ENCODE measurements at places on chromosomes 6 and 20.
A peak's percentile ranks its signal among the peaks of the same experiment; 100 is the strongest.

GRCh38 chr6:78810146-78810545 lies 57.2 kb upstream of the IRAK1BP1 start:
- no peak for DNase-seq

DNA sequence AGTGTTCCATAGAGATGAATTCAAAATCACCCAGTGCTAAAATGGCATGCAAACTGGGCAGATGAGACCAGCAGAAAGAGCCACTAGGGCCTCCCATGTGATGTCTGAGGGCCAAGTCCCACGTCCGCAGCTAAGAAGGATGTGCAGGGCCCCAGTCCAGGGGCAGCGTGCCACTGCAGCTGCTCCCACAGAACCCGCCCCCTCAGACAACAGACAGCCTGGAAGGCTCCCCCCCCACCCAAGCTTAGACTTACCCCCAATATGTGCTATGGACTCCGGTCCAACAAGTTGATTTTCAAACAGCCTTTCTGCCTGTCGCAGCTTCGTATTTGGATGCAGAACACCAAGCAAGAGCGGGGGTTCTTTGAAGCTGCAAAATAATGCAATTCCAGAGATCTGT lies 14.0 kb downstream of the APMAP start:
- no peak for DNase-seq

DNA sequence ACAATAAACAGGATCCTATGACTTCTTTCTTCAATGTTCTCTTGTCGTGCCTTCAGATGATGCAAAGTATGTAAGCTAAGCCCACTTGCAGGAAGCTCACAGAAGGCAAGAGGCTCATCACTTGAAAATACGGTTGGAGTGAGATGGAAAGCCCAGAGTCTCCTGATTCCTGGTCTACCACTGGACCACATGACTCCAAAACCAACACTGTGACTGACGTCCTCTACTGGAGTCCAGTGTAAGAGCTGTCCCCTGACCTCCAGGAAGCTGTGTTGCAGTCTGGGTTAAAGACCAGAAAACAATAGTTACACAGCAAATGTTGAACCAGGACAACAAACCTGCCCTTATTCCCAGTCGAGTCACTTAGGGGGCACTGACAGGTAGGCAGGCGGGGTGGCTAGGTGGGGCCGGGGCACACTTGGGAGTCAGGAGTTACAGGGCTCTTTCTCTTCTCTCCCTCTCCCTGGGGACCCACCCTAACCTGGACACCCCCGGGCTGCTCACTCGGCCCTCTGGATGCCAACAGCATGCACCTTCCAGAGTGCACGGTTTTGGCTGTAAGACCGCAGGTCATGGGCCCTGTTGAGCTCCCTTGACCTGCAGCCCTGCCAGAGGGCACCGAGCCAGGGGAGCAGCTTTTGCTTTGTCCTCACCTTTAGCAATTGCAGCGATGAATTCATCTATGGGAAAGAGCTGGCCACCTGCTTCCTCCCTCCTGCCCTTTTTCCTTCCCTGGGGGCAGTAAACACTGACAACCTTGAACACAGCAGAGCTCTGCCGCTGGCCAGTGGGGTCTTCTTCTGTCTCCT lies 7.4 kb downstream of the PCK1 start:
- DNase-seq = no peak

DNA sequence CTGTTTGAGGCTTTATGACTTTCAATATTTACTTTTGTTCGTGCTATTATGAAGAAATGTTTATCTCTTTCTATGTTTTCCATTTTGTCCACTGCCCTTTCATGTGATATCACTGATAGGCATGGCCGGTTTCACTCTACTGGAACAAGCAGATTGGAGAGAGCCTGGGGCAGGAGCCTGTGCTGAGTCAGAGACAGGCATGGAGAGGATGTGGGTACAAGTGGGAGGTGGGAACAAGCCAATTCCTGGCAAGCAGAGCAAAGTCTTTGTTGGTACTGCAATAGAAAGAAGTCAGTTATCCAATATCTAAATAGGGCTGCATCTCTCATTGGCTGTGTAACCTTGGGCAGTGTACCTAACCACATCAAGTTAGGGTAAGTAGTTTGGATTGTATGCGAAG lies 545.6 kb upstream of the MAP3K7 start:
- DNase-seq = peak; percentile 12

GRCh38 chr6:160015778-160016684 lies 47.1 kb downstream of the IGF2R start:
- no peak for DNase-seq

DNA sequence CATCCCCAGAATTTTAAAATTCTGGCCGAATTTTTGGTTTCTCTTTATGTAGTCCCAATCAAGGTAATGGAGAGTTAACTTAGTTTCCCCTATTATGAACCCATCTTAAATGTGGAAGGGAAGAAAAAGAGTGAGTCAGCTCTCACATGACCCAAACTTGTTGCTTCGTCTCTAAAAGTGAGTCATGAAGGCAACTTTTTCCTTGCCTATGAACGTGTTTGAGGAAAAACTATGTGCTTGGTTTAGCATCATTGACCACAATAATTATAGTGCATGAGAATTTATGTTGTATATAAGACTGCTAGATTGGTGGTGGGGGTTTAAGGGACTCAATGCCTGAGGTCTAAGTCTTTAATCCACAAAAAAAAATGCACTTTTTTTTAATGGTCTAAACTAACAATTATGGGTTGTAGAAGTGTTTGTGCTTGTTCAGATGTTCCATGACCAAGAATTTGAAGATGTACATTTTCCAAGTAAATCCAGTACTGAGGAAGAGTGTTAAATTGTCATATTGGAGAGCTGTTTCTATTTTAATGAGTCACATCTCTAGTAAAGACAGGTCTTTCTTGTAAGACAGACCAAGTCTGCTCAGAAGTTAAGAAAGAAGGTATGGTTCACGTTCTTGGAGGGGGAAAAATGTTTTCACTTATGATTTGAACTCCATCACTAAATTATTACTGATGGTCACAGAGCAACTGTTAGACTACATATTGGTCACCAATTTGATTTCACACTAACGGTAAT lies 409.9 kb upstream of the MARCKS start:
- DNase-seq = no peak

DNA sequence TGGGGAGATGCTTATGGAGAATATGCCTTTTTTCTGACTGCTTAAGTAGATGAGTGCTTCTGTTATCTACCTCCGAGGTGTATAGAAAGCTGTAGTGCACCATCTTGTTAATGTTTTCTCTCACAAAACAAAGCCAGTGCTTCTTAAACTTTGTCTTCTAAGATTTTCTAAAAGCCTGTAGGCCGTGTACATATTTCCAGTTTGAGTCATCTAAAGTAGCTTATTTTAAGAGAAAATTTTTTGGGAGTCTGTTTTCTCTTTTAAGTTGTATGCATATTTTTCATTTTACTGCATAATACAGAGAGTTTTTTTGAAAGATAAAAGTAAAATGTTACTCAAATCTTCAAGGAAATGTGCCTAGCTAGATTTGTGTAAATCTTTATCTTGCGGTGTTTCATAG lies 151.7 kb downstream of the GRIK2 start:
- no peak for DNase-seq

GRCh38 chr6:169510871-169511270 lies 191.0 kb downstream of the WDR27 start:
- DNase-seq = no peak

DNA sequence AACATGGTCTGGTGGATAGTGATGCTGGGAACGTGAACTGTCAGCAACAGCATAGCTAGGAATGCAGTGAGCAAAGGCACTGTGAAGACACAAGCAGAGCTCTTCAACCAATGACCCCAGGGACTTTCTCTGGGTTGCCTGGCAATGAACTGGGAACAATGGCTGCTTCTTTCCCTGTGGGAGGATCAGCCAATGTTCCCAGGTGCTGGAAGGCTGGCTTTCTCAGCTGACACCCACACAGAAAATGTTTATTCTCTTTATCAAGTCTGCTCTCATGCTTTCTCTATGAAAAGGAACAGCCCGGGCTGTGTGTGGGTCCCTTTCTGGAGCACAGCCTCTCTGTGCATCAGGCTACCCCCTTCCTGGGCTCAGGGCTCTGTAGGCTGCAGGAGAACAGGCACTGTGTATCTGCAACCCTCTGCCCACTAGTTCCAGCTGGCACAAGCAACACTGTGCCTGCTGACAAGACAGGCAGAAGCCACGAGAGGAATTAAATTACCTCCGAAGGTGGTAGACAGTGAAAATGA lies 54.2 kb downstream of the HFE start:
- DNase-seq = no peak

DNA sequence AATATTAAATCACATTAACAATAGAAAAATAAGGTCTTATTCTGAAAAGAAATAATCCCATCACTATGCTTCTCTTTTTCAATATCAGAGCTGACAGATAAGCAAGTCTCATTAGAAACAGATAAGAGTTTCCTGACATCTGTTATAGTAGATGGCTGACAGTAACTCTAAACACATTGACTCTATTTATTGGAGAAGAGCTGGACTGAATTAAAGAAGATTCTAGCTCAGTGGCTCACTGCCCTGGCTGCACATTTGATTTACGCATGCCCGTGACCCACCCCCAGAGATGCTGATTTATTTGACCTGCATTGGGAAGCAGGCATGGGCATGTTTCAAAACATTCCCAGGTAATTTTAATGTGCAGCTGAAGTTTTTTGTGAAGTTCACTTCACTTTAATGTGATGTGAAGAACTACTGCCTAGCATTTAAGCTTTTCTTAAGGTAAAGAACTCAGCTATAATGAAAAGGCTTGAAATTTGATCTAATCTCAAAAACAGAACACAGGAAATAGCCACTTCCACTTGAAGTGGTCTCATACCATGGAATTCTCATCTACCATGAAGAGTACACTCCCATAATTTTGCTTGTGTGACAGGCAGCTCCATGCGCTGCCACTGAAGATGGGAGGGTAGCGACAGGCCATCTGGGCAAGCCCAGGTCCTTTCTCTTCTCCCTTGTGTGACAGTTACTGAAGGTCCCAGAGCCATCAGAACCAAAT lies 162.3 kb downstream of the TPBG start:
- DNase-seq = no peak

- no peak for DNase-seq
Observed at GRCh38 chr6:5942591-5942990, 64.1 kb downstream of the NRN1 start.

DNA sequence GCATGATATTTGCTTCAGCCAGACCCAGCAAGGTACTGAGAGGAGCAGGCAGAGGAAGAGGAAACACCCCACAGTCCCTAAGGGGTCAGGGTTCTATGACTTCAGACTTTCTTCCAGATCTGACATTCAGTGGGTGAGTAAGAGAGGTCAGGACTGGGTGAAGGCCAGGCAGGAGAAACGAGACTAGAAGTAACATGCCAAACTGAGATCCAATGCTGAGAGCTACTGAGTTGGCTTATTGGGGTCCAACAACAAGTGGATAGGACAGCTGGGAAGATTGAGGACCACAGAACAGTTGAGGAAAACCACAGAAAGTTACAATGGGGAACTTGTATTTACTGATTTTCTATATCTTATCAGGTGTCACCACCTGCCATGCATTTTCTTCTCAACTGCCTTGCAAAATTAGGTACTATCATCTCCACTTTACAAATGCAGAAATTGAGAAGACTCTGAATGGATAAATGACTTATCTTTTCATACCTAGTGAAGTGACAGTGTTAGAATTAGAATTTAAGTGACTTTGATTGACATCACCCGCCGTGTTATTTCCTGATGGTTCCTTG lies 43.8 kb upstream of the HIVEP1 start:
- no peak for DNase-seq

DNA sequence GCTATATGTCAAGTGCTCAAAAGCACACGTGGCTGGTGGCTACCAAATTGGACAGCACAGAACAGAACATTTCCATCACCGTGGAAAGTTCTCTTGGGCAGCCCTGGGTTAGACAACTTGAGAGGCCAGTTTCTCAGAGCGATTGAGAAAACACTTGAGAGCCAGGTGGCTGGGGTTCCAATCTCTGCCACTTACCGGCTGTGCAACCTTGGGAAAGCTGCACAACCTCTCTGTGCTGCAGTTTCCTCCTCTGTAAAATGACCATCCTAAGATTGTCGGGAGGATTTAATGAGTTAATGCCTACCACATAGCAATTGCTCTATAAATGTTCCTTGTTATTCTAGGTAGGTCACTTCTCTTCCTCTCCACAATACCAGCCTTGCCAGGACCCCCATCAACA lies 25.1 kb upstream of the NFATC2 start:
- DNase-seq = no peak

DNA sequence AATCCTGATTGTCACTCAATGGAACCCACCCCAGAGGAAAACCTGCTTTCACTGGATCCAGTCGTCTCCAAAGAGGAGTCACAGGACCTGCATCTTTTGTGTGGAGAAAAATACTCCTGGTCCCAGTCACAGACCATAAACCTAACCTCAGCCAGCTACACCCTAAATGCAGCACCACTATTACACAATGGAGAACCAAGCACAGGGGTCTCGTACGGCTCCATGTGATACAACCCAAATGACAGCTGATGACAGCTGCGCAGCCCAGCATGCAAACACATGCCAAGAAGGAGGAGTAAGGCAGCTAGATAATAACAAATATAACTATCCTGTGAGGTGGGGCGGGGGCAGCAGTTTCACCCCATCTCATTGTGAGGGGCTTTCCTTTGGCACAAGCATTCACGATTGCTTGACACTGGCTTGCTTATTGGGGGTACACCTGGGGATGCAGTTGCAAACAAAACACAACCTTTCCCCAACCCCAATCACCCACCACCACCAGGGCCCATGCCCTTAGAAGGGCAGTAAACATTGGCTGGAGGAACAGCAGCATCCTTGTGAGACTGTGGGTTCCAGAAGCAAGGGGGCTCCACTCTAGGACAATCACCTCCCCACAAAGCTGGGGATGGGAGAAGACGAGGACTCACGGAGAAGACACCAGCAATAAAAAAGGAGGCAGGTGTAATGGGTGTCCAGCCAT lies 51.5 kb downstream of the TRERF1 start:
- no peak for DNase-seq

DNA sequence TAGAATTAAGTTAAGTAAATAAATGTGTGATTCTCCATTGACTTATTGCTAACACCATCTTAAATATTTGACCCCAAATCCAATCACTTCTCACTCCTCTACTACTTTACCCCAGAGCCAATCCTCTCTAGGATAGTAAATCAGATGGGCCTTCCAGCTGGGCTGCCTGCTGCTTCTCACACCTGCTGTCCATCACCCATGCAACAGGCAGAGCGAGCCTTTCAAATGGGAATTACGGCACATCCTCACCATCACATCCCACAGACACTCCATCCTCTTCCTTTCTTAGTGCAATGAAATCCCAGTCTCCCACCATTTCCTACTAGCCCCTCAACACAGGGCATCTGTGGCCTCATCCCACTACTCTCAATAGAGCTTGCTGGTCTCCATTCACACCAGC lies 34.0 kb downstream of the HLA-F start:
- DNase-seq = no peak

DNA sequence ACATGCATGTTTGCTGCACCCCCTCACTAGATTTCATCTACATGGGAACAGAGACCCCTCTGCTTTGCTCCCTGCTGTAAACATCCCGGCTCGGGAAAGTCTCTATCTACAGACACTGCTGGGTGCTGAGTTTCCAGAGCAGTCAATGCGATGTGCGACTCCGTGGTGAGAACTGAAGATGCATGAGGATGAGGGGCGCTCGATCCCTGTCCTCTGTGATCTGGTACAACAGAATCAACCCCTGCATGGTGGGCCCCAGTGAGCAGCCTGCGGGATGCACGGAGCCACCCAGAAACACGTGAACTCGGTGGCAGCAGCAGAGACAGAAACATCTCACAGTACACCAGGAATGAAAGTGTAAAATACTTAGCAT lies 83.1 kb downstream of the THBS2 start:
- DNase-seq = no peak

- DNase-seq = no peak
Observed at GRCh38 chr20:401682-402495, 6.2 kb upstream of the RBCK1 start.

All from T1000 (cell line).